ENCODE measurements at places on chromosomes 16 and 17.

- DNase-seq, result no peak
Measured at GRCh38 chr17:8859027-8859803, 8.3 kb downstream of the PIK3R6 start.

GRCh38 chr16:87431926-87432325, 39.8 kb downstream of the MAP1LC3B start:
- no peak for DNase-seq

DNA sequence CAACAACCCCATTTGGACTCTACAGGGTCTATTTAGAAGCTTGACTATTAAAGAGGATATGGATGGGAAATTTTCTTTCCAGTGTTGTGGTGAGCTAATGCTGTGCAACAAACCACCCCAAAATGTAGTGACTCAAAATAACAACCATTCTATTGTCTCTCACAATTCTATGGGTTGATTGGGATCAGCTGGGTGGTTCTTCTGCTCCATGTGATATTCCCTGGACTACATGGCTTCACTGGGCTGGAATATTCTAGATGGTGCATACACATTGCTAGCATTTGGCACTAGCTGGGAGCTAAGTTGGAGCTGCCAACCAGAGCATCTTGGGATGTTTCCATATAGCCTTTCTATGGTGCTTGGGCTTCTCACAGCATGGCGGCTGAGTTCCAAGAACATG, 30.2 kb downstream of the SLC6A2 start:
- DNase-seq, result no peak

DNA sequence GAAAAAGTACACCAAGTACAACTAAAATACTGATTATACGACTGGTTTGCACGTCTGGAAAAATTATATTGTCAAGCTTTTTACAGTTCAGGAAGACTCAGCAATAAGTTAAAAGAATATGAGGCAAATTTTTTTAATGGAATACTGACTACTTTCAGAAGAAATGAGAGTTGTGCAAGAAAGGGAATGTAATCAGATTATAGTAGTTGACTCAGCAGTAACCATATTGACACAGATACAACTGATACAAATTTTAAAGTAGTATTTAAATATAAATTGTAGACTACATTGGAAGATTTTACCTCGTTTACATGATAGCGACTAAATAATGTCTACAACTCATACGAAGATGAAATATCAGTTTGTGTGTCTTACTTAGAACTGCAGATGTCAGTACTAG, 16.7 kb downstream of the ASGR2 start:
- DNase-seq, result no peak

DNA sequence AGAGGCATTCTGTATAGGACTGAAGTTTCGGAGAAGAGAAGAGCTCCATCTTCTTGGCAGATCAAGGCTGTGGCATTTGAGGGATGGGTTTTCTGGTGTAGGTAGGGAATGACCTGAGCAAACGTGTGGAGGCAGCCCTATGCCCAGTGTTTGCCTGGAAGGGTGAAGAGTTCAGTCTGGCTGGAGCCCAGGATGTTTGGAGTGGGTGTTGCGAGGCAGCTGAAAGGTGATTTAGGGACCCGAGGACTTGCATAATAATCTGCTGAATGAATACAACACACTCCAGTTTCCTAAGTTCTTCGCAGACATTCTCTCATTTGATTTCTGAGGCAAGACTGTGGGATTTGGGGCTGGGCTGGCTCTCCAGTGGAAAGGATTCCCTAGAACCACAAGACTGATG, 186.2 kb downstream of the CYLD start:
- DNase-seq, result no peak

DNA sequence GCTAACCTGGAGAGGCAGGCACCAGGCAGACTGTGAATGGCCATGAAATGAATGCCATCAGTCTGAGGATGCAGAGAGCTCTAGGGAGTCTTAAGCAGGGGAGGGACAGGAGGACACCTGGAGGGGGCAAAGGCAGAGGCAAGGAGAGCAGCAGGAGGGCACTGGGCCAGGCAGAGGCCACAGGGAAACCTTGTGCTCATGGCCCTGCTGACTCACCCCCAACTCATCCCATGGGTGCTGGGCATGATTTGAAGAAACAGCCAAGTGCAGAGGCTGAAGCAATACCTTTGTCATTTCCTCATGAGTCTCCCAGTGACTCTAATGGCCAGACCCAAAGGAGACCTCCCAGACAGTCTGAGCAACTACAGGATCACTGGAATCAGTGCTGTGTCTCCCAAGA, 141.4 kb downstream of the TMEM132E start:
- DNase-seq, result no peak

DNA sequence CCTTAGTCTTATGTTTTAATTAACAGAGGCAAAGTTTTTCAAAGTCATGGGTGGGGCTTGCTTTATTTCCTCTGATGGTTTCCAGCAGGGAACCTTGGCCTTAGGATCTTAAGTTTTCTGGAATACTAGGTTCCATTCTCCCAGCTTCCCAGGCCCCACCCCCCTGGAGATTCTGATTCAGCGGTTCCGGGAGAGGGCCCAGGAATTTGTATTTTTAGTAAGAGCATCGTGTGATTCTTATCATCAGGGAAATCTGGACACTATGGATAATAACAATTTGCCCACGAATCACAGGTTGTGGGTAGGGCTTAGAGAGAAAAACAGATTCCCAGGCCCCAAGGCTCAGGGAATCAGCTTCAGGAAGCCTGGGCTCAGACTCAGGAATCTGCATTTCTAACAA, 263.6 kb downstream of the NTN1 start:
- DNase-seq, result no peak

DNA sequence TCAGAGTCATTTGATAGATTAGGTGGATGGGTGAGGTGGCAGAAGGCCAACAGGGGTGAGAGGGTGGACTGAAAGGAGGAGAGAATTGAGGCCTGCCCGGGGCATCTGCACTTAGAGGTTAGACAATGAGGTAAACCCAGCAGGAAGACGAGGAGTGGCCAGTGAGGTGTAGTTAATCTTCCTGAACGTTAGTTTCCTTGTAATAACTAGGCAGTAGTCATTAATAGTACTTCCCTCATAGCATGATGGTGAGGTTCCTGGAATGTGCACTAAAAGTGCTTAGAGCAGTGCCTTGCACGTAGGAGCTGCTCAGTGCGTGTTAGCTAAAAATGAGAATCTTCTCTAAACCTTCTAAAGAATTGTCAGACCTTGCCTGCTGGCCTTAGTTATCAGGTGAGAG, 13.5 kb upstream of the KSR1 start:
- DNase-seq, result no peak

DNA sequence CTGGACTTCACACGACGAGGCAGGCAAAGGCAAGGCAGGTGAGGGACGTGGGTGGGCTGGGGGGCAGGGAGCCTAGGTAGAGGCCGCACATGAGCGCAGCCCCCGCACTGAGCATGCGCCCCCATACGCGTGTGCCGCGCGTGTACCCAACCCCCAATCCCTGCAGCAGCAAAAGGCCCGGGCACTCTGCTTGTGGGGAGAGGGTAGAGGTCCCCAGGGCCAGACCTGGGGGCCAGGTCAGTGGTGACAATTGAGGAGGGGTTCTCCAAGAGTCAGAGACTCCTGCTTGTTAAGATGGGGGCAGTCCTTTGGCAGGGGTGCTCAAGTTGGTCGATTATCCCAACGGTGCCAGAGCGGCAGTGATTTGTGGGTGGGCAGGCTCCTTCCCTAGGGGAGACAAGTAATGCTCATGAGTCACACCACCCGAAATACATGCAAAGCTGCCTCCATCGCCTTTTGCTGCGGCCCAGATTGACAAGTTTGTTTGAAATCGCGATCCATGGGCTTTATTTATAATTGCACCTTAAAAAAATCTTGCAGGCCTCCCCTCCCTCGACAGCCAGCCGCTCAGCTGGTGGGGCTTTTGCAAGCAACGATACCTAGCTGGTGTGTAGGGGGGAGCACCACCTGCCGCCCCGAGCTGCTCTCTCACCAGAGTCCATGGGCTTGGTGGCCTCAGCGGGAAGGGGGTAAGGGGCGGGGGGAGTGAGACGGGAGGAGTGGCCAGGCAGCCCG, 1.1 kb upstream of the GIT1 start:
- no peak for DNase-seq

DNA sequence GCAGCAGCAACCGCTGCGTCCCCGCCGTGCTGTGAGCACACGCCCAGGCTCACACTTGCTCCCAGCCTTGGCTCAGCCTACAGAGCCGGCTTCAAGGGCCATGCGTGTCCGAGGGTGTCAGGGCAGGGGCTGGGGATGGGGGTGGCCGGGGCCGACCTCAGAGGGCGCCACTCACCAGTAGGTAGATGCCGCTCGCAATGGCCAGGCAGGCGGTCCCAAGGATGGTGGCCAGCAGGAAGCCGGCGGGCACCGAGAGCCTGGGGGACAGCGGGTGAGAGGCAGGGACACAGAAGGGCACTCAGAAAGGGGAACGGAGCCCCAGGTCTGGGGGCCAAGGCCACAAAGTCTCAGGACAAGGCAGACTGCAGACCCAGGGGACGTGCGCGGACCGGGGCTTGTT, 4.9 kb downstream of the CYBA start:
- DNase-seq, result no peak

DNA sequence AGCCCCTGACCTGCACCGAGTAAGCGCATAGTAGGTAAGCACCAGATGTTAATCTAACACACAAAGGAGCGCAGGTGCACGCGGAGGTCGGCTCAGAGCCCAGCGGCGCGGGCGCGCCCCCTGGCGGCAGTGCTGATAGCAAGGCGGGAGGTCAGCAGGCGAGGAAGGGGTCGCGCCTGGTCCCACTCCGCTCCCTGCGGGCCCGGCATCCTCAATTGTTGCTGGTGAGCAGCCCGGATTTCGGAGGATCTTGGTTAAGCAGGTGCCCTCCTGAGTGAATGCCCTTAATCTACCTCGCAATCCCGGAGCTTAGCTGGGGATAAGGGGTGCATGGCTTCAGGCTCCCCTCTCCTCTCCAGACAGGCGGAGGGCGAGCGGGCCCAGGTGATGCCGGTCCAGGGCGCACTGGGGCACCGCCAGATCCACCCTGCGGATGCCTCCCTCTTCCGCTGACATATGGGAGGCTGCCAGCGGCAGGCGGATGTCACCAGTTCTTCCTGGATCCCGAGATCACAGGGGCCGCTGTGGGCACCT, 4.0 kb upstream of the WNT3 start:
- DNase-seq, result no peak

- DNase-seq, result no peak
Measured at GRCh38 chr16:86523166-86523740, 12.9 kb downstream of the FOXF1 start.

- DNase-seq, result no peak
Measured at GRCh38 chr16:1079786-1080525, 7.4 kb downstream of the SSTR5 start.

- DNase-seq, result no peak
Measured at GRCh38 chr17:28567604-28568003, 3.7 kb downstream of the PIGS start.

DNA sequence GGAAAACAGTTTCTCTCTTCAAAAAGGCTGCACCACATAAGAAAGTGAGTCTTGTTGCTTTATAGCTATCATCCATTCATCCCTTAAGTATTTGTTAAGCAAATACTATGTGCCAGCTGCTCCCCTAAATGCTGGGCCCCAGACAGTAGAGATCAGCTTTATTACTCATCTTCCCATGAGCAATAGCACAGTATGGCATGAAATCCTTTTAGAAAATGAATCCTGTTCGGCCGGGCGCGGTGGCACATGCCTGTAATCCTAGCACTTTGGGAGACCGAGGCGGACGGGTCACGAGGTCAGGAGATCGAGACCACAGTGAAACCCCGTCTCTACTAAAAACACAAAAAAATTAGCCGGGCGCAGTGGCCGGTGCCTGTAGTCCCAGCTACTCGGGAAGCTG, 99.5 kb downstream of the MYO1D start:
- no peak for DNase-seq

- no peak for DNase-seq
Measured at GRCh38 chr16:28098171-28098958, 34.9 kb upstream of the GSG1L start.

GRCh38 chr17:73783945-73784603, 139.8 kb upstream of the SDK2 start:
- no peak for DNase-seq

- DNase-seq, result no peak
Measured at GRCh38 chr17:2803386-2803785, 7.1 kb downstream of the RAP1GAP2 start.

DNA sequence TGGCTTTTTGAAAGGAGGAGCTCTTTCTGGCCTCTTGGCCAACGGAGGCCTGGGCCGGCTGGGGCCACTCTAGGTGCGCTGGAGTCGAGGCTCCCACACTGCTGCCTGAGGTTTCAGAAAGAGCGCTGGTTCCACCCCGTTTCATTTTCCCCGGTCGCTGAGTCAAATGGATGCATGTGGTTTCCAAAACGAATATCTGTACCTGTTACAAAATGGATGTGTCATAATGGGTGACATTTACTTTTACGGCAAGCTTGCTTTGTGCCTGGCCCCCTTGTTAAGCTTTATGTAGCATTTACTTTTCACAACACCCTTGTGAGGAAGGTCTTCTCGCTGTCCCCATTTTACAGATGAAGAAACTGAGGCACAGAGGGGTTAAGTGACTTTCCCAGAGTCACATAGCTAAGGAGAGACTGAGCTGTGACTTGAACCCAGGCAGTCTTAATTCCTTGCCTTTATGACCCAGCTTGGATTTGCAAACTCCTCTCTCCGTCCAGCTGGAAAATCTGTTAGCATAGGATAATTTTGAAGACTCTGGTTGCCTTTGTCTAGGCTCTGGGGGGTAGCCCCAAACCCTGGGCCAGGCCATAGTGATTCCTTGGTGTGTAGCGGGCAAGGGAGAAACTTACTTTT, 10.6 kb downstream of the KSR1 start:
- DNase-seq, result no peak

- no peak for DNase-seq
Measured at GRCh38 chr17:32494621-32495358, 8.0 kb downstream of the CDK5R1 start.

GRCh38 chr16:80948886-80949493, 57.7 kb downstream of the CMC2 start:
- DNase-seq, result peak; percentile 25

DNA sequence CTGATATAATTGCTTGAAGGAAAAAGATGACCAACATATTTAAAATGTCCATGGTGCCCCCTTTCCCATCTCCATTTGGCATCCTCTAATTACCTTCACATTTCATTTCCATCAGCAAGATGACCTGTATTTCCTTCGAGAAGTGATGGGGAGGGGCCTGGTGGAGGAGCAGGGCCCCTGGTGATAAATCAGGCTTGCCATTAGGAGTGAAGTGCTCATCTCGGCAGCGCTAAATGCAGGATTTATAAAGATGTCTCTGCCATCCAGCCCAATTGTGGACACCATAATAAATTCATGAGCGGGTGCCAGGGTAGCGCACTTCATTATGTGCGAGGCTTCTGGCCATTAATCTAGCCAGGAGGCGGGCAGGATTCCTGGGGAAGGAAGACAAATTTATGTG, 101.5 kb upstream of the IRX6 start:
- no peak for DNase-seq

- no peak for DNase-seq
Measured at GRCh38 chr17:57356719-57357391, 100.5 kb downstream of the MSI2 start.

Data from stimulated activated CD8-positive, alpha-beta memory T cell treated with anti-CD3 and anti-CD28 coated beads, Interleukin-4, amount 100 ng/mL, for 24 hours (primary cell).